ENCODE measurements at places on chromosomes 4 and X.

DNA sequence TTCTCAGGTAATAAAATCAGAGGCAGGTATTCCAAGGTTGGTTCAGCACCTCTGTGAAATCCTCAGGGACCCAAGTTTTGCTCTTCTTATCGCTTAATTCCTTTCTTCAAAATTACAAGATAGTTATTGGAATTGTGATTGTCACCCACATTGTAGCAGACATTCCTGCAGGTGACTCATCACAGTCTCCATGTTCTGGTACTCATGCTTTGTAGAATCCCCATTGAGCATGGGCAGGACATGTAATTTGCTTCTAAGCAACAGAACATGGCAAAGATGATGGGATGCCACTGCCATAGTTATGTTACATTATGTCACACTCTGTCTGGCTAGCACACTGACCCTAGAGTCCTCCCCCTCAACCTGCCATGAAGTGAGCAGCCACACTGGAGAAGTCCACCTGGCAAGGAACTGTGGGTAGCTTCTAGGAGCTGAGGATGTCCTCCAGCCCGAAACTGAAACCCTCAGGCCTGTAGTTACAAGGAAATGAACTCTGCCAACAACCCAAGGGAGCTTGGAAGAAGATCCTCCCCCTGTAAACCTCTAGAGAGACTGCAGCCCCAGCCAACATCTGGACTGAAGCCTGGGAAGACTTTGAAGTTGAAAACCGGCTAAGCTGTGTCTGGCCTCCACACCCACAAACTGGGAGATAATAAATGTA, 58.3 kb upstream of the GUCY1A1 start:
- no peak for DNase-seq

- DNase-seq = no peak
Measured at GRCh38 chr4:3865986-3866812, 100.0 kb downstream of the ADRA2C start.

GRCh38 chrX:11992271-11992670, 146.0 kb upstream of the FRMPD4 start:
- DNase-seq = no peak

DNA sequence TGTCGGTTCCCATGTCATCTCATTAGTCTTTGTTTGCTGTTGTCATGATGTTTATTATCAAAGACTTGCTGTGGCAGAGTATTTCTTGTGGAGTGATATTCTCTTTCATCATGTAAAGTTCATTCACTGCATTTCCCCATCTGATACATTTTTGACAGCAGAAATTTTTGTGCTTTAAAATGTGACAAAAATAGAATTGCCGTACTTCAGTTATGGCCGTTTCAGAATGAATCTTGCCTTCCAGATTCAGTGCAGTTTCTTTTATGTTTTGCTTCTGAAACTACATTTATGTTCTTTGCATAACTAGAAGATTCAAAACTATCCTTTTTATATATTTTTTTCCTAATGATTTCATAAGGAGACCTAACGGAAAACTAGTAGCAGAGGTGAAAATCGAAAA, 10.0 kb downstream of the CSTF2 start:
- no peak for DNase-seq

- no peak for DNase-seq
Measured at GRCh38 chr4:67512501-67512900, 32.8 kb downstream of the CENPC start.

DNA sequence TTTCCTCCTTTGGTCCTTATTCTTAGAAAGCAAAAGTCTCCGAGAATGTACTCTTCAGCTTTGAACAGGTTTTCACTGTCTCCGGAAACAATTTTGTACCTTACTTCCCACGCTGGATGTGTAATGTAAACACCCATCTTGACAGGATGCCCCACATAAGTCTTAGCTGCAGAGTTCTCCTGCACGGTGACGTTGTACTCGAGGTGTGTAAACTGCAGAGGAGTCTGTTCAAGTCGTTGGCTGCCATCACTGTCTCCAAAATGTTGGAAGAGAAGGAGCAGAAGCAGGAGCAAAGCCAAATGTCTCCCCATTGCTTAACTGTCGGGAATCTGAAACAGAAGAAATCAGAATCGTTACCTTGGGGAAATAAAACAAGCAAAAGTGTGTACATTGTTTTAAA, 14.1 kb downstream of the FAT1 start:
- no peak for DNase-seq

GRCh38 chrX:145818186-145819113, 821 bp downstream of the SLITRK2 start:
- DNase-seq = no peak

GRCh38 chrX:45750639-45751038, 550.0 kb upstream of the DIPK2B start:
- DNase-seq = no peak

GRCh38 chr4:76235407-76235806, 16.1 kb upstream of the FAM47E start:
- DNase-seq = no peak

DNA sequence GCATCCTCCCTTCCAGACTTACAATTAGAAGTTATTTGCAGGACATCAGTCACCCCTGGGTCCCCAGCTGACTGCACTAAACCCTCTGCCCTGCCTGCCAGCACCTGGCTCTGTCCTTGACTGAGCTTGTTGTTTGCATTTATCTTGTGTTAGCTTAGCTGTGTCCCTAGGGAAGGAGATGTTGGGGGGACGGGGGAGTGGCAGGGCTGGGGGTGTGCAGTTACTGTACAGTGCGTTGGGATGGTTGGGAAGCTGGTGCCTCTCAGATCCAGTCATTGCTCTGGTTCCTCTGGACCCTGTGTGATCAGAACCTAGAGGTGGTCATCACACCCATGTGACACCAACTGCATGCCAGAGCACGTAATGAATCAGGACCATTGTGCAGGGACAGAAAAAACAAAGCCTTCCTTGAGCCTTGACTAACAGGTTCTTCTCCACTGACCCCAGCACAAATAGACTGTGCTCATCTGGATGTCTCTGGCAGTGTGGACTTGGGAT, 32.7 kb upstream of the PROM1 start:
- no peak for DNase-seq

- no peak for DNase-seq
Measured at GRCh38 chr4:5277079-5277478, 225.8 kb downstream of the STK32B start.

DNA sequence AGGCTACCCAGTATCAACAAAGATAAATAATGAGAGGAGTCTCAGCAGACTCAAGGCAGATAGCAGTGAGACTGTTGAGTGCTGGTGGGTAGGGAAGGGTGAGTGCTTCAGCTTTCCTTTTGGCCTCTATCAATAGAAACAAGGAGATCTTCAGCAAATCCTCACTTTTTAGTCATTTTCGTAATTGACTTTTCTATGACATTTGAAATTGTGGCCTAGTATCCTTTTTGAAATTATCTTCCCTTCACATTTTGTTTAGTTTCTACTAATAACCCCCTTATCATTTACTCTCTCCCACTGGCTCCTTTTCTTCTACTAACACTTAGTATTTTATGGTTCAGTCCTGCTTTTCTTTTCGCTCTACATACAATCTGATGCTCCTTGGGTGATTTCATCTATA, 44.9 kb downstream of the LIN54 start:
- no peak for DNase-seq

GRCh38 chr4:37665333-37666320, 20.5 kb downstream of the RELL1 start:
- no peak for DNase-seq

DNA sequence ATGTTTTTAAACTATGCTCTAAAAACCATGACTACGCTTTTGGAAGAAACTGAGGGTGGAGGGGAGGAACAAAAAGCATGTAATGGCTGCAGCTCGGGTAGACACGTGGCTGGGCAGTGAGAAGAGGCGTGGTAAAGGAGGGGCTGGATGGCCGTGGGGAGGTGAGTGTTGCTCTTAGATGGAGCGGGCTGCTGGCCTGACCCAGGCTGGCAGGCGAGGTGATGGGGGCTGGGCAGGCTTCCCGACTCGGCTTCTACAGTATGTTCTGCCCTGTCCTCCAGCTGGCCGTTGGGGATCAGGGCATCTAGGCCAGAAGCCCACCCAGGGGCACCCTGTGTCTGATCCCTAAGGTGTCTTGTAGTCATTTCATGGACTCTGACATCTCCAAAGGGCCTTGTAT, 60.7 kb downstream of the EFHC2 start:
- DNase-seq = no peak

DNA sequence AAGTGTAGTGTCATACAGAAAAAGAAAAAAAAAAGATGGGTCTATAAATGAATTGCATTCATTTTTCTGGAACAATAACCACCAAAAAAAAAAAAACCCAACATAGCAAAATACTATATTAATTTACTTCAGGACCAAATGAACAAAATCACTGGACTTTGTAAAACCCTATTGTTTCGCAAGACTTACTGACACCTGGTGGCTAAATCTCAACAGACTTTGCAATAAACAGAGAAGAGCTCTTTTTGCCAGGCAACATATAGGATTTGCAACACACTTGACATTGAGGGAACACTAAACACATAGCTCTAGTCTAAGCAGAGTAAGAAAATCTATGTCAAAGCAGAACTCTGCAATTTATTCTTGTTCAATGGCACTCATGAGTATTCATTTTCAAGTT, 990.2 kb downstream of the STPG2 start:
- DNase-seq = no peak

- DNase-seq = no peak
Measured at GRCh38 chrX:16822723-16823122, 36.5 kb downstream of the TXLNG start.

DNA sequence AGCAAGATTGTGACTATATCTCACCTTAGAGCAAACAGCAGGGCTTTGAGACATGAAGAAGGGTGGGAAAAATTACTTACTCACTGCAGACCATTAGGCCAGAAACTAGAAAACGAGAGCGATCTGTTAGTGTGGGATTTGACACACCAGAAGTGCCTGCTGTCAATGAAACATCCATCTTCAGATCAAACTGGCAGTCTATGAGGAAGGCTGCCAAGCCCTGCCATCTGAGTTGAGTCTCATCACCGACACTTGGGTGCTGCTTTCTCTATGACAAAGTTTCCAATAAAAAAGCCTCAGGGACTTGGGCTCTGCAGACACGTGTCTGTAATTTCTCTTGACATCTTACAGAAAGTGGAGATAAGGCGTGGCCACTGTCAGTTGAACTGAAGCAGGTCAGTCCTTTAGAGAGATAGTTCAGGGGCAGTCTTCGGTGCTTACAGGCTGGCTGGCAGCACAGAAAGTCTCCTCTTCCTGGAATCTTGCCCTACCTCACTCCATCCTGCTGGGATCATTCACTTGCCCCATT, 40.1 kb upstream of the LDB2 start:
- no peak for DNase-seq

DNA sequence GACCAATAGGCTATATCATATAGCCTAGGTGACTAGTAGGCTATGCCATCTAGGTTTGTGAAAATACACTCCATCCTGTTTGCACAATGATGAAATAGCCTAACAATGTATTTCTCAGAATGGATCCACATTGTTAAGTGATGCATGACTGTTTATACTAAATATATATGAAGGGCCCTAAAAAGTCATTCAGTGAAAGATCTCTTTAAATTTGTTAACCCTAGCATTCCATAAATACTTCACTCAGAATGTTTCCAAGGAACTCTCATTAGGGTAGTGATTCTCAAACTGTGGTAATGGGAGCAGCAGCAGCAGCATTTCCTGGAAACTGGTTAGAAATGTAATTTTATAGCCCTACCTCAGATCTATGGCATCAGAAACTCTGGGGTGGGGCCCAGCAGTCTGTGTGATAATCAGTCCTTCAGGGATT, 74.9 kb downstream of the PRRG1 start:
- DNase-seq = no peak

GRCh38 chrX:25290132-25290531, 274.4 kb upstream of the ARX start:
- no peak for DNase-seq

- no peak for DNase-seq
Measured at GRCh38 chr4:104345598-104346242, 149.0 kb downstream of the CXXC4 start.

GRCh38 chr4:135240796-135241195, 1039.2 kb upstream of the PABPC4L start:
- DNase-seq = no peak

- no peak for DNase-seq
Measured at GRCh38 chr4:12963912-12964311, 520.2 kb downstream of the RAB28 start.

GRCh38 chr4:96483308-96484030, 643.6 kb downstream of the PDHA2 start:
- DNase-seq = no peak

DNA sequence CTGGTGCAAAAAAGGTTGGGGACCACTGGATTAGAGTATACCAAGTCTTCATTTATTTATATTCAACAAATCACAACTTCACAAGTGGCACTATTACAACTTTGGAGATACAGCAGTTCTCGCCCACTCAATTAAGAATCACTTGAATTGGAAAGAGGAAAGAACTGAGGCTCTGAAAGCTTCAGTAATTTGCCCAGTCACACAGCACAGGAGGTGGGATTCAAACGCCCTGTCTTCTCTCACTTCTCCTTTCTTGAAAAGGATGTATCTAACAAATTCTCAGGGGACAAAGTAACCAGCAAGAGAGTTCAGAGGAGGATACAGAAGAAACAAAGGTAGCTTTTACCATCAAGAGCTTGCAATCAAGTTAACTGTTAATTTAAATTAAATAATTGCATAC, 12.4 kb downstream of the SMIM14 start:
- DNase-seq = no peak

GRCh38 chr4:10438924-10439323, 18.3 kb downstream of the ZNF518B start:
- no peak for DNase-seq

DNA sequence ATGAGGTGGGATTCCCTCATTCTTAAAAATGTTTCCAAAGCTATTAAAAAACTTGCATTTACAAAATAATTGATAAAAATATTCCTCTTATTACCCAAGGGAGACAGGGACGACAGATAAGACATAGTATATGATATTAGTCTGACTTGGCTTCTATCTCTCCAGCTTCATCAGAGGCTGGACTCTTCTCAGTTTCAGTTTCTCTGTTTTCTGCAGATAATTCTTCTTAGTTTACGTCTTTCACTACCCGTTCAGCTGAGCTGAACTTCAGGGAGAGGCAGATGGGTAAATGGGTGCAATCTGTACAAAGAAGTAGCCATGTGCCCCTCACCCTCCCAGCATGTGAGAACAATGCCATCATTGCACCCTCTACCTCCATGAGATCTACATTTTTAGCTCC, 214.0 kb upstream of the SLIT2 start:
- DNase-seq = no peak

DNA sequence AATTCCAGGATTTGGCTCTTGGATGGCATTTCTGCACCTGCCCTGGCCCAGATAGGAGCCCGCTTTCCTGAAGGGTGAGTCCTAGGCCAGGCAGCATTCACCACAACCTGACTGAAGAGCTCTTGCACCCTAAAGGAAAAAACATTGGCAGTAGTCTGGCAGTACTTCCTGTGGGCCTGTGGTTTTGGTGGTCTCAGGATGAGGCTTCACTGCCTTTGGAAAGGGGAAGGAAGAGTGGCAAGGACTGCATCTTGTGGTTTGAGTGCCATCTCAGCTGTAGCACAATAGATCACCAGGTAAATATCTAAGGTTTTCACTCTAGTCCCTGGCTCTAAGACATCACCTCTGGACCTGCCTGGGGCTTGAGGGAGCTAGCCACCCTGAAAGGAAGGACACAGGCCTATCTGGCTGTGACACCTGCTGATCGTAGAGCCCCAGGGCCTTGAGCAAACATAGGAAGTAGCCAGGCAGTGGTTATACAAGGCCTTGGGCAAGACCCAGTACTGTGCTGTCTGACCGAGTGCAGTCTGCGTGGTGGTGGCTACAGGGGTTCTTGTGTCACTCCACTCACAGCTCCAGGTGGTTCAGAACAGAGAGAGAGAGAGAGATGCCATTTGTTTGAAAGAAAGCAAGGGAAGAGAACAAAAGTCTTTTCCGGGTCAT, 28.5 kb upstream of the PRRG1 start:
- DNase-seq = no peak

All from stimulated activated CD4-positive, alpha-beta T cell treated with anti-CD3 and anti-CD28 coated beads, Interleukin-15, amount 100 ng/mL, for 1 hour (primary cell).